ENCODE measurements at places on chromosomes 12 and 14.

DNA sequence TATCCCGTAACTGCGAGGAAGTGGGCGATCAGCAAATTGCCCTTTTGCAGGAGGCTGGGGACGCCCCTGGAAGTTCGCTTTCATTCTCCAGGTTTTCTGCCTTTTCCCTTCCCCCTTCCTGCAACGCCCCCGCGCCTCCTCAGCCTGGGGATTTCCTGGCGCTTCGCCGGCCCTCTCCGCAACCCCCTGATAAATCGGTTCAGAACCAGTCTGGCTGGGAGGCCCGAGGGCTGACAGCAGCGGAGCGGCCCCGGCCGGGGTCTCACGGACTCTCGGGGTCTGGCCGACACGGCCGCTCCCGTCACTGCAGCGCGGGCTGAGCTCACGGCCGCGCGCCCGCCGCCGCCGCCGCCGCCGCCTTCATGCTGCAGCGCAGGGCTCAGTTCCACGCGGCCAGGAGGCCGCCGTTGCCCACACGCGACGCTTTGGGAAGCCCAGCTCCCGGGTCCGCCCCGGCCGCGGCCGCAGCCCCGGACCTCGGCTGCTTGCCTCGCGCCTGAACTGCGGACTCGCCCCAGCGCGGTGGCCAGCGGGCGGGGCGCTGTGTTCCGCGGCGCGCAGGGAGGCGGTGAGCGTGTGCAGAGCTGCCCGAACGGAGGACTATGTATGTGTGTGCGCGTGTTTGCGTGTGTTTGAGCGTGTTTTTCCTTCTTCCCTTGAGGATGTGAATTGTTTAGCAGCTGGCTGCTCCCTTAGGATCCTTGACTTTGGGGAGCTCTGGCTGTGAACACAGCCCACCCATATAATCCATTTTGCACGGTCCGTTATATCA, at the start of gene LRFN5:
LRFN5 (plus strand) TSS at position 345 of the 772 bp plus-strand sequence.
- DNase-seq: no peak

- no peak for DNase-seq
Observed at GRCh38 chr12:103712216-103712615, 125.1 kb downstream of the STAB2 start.

- no peak for DNase-seq
Observed at GRCh38 chr14:78618368-78618767, 448.2 kb downstream of the NRXN3 start.

GRCh38 chr12:14995583-14996425, 23.0 kb downstream of the PDE6H start:
- peak; percentile 76 for DNase-seq

DNA sequence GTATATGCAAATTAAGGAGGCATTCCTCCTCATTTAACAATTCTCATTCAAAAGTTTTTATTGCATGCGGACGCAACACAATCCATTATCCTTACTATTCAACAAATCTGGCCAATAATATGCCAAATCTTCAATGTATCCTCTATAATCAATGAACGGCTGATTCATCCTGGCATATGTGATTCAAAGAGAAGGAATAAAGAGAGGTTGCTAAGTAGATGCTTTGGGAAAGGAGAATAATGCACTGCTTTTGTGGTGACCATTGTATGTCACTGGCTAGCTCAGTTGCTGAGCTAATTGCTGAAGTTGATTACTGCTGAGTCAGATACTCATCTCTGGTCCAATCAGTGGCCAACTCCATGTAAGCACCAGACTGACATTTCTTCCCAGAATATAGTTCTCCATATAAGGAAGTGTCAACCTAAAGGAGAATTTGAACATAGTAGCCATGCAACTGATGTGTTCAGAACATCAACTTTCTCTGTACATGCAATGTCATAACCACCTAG, 148.0 kb downstream of the PDZRN4 start:
- no peak for DNase-seq

DNA sequence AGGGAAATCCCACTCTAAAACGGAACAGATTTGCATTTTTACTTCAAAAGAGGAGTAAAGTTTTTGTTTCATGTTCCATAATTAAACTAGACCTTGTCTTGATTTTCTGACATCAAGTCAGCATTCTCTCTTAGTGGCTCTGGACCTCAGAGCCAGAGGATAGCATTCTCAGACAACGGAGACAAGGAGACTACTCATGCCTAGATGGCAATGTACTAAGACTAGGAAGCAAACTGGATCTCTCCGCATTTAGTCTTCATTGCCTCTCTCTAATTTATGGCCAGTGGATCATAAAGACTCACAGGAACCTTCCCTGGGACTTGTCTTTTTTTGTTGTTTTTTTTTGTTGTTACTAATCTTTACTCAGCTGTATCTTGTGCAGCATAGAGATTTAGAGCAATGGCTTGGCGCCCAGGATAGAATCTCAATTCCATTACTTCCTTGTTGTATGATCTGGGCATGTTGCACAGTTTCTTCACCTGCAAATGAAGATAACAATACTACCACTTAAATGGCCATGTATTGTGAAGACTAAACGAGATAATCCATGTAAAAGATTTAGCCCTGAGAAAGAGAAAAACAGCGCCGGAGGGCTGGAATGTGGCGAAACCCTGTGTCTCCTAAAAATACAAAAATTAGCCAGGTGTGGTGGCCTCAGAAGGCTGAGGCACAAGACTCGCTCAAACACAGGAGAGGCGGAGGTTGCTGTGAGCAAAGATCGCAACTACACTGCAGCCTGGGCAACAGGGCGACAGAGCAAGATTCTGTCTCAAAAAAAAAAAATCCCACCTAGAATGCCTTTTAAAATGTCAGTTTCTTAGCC, 4.0 kb upstream of the GEMIN2 start:
- DNase-seq: no peak

Measured in cerebellar cortex (tissue), 1 donor.